ENCODE measurements at places on chromosomes 7 and 10.

GRCh38 chr7:151432658-151433521 lies 7.1 kb downstream of the CRYGN start:
- no peak for DNase-seq

GRCh38 chr10:119689016-119689580 lies 36.8 kb upstream of the INPP5F start:
- no peak for DNase-seq

GRCh38 chr10:35470925-35471315 lies 134.2 kb upstream of the GJD4 start:
- no peak for DNase-seq

GRCh38 chr7:29649028-29649716 lies 85.5 kb downstream of the PRR15 start:
- DNase-seq: no peak

- no peak for DNase-seq
Observed at GRCh38 chr10:87842220-87842641, 21.1 kb downstream of the KLLN start.

DNA sequence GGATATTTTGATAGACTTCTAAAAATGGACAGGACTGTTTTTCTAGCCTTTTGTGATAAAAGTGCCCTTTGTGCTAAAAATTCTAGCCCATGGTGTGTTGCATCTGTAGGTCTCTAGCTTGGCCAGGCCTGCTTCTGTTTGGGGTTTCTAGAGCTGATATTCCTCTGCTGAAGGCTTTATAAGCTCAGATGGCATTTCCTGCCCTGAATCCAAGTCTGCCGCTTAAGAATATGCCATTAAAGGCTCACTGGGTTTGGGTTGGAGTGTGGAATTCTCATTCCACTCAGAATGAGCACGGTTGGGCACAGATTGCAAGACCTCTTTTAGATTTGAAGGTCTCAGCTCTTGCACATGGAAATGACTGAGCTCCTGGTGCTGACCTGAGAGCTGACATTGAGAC lies 49.4 kb upstream of the IGFBP3 start:
- no peak for DNase-seq

Measured in common myeloid progenitor, CD34-positive (primary cell).